AG08395 (cell line): ENCODE measurements at places on chromosomes 7 and 10.
A peak's percentile ranks its signal among the peaks of the same experiment; 100 is the strongest.

DNA sequence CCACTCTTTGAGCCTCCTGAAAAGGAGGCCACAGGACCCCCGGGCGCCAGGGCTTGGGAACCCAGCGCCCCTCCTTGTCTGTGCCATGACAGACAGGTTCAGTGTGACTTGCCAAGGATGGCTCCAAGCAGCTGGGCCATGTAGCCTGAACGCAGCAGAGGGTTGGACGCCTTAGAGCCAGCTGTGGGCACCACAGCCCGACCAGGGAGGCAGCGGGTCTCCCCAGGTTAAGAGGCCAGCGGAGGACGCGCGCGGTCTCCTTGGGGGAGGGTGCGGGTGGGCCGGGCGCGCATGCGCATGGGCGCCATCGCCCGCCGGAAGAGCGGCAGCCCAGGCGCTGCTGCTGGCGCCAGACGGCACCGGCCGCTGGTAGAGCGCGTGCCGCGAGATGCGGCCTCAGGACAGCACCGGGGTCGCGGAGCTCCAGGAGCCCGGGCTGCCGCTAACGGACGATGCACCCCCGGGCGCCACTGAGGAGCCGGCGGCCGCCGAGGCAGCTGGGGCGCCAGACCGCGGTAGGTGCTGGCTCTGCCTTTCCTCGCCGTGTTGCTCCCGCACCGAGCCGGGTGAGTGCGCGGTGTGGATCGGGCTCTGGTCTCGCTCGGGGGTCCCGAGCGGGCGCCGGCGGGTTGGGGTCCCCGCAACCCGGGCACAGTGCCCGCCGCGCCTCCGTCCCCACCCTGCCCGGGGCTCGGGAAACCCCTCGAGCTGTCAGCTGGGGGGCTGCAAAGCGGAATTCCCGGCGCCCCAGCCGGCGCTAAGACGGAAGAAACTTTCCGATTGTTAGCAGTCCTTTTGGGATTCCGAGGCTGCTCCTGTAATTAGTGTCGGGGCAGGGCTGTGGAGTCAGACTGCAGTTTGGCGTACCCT is at the start of gene SLC35G1:
Gene SLC35G1, plus strand, starts transcription at position 333 of the 870 bp plus-strand sequence. Its CDS starts 56 bp downstream, at position 389.
- DNase-seq = peak; percentile 95

DNA sequence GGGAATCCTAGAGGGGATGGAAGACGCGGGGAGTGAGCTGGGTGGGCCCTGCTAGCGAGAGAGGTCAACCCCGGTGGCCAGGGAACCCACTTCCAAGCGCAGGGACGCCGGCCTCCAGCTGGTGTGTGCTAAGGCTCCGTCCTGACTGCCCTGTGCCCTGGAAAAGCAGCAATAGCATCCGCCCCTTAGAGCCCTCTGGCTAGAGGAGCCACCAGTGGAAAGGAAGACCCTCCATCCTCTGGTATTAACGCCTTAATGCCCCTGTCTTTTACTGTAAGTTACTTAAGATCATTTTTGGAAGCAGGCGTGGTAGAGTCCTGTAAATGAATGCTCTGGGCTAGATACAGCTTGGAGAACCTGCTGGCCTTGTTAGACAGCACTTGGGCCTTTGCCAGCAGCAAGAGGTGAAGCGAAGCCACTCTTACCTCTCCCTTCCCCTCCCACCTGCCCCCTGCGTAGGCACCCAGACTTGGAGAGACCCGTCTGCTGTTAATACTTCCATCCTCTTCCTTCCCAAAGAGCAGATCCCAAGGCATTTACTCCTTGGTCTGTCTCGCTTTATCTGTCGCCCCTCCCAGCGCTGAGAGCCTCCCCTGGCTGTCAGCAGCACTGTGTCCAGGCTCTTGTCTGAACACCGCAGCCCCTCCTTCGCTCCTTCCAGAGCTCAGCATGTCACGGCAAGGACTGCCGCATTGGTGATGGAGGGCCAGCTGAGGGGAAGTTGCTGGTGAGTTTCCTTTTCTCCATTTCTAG is 4.6 kb downstream of the REPIN1 start:
- no peak for DNase-seq

DNA sequence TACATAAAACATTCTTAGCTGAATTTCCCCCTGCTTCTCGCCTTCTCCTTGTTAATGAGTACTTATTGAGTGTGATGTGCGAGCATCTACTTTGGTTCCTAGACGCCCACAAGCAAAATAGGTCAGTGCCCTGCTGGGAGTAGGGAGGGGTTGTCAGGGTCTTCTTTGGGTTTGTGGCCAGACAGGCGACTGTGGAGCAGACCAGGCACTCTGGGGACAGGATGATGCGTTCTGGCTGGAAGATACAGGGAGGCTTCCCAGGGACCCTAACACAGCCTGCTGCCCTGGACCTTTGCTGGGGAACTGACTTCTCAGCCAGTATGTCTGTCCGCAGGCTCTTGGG is 227.2 kb downstream of the CUX1 start:
- DNase-seq = no peak

- DNase-seq = no peak
These were observed 31.8 kb upstream of the HTR5A start for GRCh38 chr7:155038335-155038734.

GRCh38 chr7:22430457-22430856 is 69.5 kb downstream of the STEAP1B start:
- DNase-seq = peak; percentile 41

GRCh38 chr7:135942614-135943013 is 34.5 kb downstream of the MTPN start:
- no peak for DNase-seq

DNA sequence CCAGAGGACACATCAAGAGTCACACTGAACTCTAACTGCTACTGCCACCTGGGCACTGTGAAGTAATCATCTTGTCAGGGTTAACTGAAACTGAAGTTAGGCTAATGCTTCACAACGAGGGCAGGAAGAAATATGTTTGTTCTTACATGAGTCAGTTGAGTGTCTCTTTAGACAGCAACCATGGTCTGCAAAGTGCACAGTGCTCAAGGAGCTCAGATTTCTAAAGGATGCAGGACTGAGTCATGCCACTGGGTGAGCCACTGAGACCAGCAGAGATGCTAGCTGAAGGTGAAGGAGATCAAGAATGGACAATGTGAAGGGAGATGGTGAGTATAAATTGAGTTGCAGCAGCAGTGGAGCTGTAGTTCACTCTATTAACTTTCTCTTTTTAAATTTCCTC is 76.0 kb upstream of the CTTNBP2 start:
- DNase-seq = no peak

GRCh38 chr10:49277973-49278372 is 21.0 kb upstream of the C10orf71 start:
- no peak for DNase-seq
